ENCODE measurements at places on chromosomes 13 and 19. TPM values are rescaled to one million over a fixed set of nuclear protein-coding genes. Genes with fewer than 3 reads are reported as not detected.
A peak's percentile ranks its signal among the peaks of the same experiment; 100 is the strongest.

PLIN4 gene
- total RNA-seq, result not detected

LILRA5 gene
- not detected for total RNA-seq

POU4F1 gene
- total RNA-seq, result 0.17 TPM

NALCN gene
- total RNA-seq, result not detected

ANGPTL8 gene
- total RNA-seq, result not detected

ADAMTS10 gene
- 15.3 TPM for total RNA-seq

GRCh38 chr13:53191091-53191490, 162.5 kb downstream of the OLFM4 start:
- H3K4me3 ChIP-seq, result no peak overlapping the region
- H3K27ac ChIP-seq, result no peak overlapping the region
- DNase-seq, result no peak
- H3K36me3 ChIP-seq, result no peaks in the 10 kb centered on the region

DNA sequence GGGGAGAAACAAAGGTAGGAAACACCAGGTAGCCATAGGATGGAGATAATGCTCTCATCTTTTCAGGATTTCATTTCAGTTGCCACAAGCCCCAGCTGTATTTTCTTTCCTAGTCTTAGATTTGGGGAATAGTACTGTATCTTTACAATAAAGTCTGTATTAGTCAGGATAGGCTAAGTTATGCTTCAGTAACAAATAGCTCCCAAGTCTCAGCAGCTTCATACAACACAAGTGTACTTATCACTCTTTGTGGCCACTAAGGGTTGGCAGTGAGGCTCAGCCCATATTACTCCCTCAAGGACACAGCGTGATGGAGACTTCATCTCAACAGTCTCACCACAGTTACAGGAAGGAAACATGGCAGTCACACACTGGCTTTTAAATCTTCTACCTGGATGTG, 61.4 kb downstream of the STARD13 start:
- no peaks in the 10 kb centered on the region for H3K36me3 ChIP-seq
- no peak overlapping the region for H3K4me3 ChIP-seq
- no peak overlapping the region for H3K27ac ChIP-seq
- peaks cover 7% of the 10 kb centered on the region for H3K4me1 ChIP-seq
- H3K27me3 ChIP-seq, result peaks cover 8% of the 10 kb centered on the region
- no peak for DNase-seq

GRCh38 chr19:10896851-10897526, 25.6 kb downstream of the CARM1 start:
- peak overlapping the region; percentile 80 for H3K27ac ChIP-seq
- no peaks in the 10 kb centered on the region for H3K27me3 ChIP-seq
- H3K4me1 ChIP-seq, result peaks cover 10% of the 10 kb centered on the region
- no peak overlapping the region for H3K4me3 ChIP-seq
- no peaks in the 10 kb centered on the region for H3K36me3 ChIP-seq

DNA sequence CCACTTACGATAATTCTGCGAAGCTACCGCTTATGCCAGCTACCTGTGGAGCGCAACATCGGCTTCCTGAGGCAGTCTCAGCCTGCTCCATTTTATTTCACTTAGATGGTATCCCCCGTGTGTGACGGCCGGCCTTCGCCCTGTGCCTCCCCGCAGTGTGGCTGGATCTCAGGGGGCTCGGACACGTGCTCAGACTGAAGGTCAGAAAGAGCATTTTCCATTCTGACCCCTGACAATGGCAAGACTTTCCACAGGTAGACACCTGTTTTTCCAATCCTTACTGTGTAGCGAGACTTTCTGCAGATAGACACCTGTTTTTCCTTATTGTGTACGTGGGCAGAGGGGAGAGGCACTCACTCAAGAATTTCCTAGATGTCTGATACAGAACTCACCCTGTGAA, 52.7 kb downstream of the ATP11A start:
- H3K36me3 ChIP-seq, result no peaks in the 10 kb centered on the region
- no peak overlapping the region for H3K4me3 ChIP-seq
- no peak overlapping the region for H3K27ac ChIP-seq
- DNase-seq, result no peak

- H3K27ac ChIP-seq, result peak overlapping the region; percentile 80
- H3K4me1 ChIP-seq, result peaks cover 26% of the 10 kb centered on the region
- no peaks in the 10 kb centered on the region for H3K36me3 ChIP-seq
- peaks cover 4% of the 10 kb centered on the region for H3K27me3 ChIP-seq
- peak; percentile 42 for DNase-seq
Observed at GRCh38 chr19:51272183-51272810, 21.4 kb downstream of the SIGLECL1 start.

GRCh38 chr19:31444931-31445330, 95.7 kb upstream of the TSHZ3 start:
- no peak overlapping the region for H3K4me3 ChIP-seq
- H3K27ac ChIP-seq, result no peak overlapping the region
- no peaks in the 10 kb centered on the region for H3K4me1 ChIP-seq
- H3K27me3 ChIP-seq, result no peaks in the 10 kb centered on the region
- no peak for DNase-seq

DNA sequence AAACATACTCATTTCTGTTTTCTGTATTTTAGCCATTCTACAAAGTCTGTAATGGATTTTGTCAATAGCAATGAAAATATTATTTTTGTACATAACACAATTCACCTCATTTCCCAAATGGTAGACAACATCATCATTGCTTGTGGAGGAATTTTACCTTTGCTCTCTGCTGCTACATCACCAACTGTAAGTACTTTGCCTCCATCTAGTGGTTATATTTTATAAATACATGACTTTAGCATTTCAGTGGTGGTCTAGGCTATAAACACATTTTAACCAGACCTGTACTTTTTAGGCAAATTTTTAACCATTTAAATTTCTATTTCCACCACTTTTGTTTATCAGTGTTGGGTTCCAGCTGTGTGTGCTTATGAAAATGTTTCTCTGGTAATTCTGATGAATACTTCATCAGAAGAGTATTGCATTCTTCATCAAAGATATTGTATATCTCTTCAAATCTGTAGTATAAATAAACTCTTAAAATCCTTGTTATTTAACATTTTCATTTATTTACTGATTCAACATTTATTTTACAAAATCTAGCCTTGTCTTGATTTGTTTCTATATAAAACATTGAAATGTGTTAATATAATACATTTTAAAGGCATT, 222.4 kb downstream of the NBEA start:
- DNase-seq, result no peak
- no peaks in the 10 kb centered on the region for H3K36me3 ChIP-seq
- H3K27ac ChIP-seq, result no peak overlapping the region
- no peak overlapping the region for H3K4me3 ChIP-seq
- peaks cover 11% of the 10 kb centered on the region for H3K4me1 ChIP-seq

DNA sequence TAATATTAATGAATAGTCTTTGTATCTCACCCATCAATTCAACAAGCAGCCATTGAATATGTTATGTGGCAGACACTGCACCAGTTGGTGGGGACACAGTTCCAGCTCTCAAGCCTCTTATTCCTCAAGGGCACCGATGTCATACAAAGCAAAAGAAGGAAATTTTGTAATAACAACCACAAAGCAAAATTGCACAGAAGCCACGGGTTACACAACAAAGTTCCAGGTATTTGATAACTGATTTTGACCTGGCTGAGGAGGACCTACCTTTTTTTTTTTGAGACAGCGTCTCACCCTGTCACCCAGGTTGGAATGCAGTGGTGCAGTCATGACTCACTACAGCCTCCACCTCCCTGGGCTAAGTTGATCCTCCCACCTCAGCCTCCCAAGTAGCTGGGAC, 266.7 kb downstream of the FOXO1 start:
- DNase-seq, result no peak
- H3K4me3 ChIP-seq, result no peak overlapping the region
- no peaks in the 10 kb centered on the region for H3K27me3 ChIP-seq
- H3K4me1 ChIP-seq, result peaks cover 15% of the 10 kb centered on the region

DNA sequence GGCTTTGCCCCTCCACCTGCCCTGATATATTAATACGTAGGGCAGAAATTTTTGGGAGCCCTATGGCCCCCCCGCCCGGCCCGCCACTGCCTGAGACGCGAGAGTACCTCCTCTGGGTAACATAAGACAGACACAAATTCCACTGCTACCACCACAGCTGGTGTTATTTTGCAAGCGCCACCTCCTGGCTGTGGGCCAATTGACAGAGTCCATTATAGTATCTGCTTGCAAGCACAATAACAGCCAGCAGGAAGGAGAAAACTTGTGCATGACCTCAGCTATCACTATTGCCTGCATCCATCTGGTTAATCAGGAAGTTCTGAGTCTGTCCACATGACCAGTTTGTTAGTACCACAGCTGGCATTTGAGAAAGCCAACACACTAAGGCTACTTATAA, 25.3 kb upstream of the OR10H2 start:
- H3K27ac ChIP-seq, result no peak overlapping the region
- DNase-seq, result peak; percentile 29

DNA sequence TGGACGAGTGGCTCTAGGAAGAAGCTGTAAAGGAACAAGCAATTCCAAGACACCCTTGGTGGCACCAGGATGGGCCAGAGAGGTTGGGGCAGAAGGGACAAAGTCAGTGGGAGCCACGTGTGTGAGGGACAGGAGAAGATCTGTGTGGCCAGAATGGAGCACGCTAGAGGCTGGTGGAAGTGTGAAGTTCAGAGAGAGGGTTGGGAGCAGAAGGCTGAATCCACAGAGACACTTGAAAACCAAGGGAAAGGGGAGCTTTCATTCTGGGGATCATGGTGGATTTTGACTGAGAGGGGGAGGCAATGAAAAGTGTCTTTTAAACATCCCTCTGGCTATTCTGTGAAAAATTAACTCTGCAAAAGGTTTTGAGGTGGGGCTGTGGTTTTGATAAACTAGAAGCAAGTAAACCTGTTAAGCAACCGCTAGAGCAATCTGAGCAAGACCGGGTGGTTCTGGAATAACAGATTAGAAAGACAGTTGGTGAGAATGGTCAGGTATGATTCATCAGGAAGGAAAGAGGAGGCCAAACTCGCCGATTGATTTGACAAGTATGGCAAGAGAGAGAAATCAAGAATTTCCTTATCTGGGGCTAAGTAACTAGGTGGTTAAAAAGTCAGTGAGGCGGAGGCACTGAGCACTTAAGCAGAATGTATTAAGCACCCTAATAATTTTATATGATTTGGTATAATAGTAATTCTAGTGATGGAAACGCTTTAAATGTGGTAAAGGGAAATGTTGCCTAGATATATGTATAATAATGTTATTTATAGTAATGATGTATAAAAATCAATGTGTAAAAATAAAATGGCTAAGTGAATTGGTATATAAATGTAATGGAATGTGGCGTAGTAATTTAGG, 140.0 kb downstream of the MYO16 start:
- H3K36me3 ChIP-seq, result no peaks in the 10 kb centered on the region
- no peak overlapping the region for H3K4me3 ChIP-seq
- H3K4me1 ChIP-seq, result no peaks in the 10 kb centered on the region
- no peak overlapping the region for H3K27ac ChIP-seq
- no peaks in the 10 kb centered on the region for H3K27me3 ChIP-seq
